D341Med (cell line): ENCODE measurements at places on chromosomes 13 and 19.
A peak's percentile ranks its signal among the peaks of the same experiment; 100 is the strongest.

DNA sequence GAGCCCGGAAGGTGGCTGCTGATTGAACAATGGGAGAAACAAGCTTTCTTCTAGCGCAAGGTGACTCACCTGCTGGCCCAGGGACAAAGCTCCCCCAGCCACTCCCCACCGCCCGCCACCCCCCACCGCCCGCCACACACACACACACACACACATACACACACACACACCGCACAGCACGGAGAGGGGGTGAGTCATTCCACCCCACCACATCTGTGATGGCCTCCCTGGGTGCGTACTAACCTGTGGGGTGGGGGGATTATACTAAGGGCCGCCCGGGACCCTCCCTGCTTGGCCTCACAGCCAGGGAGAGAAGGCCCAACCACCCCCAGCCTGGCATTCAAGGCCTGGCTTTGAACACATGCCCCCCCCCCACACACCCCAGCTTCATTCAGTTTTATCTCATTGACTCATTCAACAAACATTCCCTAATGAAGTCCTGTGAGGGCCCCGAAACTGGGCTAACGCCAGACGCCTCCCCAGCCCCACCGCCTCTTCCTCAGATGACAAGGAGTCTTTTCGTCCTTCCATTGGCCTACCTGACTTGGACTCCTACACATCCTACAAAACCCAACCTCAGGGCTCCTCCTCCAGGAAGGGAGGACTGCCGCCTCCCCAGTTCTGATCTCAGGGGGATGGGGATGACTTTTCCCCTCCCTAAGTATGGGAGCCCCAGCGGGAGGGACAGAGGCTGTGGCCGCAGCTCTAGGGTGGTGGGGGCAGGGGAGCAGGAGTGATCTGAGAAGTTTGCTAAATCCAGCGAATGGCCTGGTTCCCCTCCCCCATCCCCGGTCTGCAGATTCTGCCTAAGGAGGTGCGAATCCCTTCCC is 5.8 kb upstream of the ONECUT3 start:
- no peak for DNase-seq

DNA sequence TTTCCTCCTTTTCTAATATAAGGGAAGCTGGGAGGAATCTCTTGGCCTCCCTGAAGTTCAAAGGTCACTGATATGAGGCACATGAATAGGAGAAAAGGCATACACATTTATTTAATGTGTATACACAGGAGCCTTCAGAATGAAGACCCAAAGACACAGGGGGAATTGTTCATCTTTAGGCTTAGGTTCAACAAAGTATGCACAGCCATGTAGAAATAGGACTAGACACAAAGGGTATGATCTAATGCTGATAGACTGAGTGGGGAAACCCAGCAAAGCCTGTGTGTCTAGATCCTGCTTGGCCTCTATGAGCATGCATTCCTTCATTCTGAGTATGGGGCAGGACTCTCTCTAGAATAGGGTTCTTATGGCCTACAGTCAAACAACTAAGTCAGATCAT is 177.1 kb upstream of the RFC3 start:
- DNase-seq = no peak

DNA sequence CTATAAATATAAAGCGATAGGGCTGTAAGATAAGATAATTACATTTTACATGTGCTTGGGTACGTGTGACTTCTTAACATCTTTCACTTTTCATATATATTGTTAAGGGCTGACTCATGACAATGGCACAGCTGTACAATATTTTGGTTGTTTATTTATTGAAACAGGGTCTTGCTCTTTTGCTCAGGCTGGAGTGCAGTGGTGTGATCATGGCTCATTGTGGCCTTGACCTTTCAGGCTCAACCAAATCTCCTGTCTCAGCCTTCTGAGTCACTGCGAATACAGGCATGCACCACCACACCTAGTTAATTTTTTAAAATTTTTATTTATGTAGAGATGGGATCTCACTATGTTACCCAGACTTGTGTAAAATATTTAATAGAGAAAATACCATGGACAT is 2532.4 kb upstream of the PCDH20 start:
- DNase-seq = no peak

DNA sequence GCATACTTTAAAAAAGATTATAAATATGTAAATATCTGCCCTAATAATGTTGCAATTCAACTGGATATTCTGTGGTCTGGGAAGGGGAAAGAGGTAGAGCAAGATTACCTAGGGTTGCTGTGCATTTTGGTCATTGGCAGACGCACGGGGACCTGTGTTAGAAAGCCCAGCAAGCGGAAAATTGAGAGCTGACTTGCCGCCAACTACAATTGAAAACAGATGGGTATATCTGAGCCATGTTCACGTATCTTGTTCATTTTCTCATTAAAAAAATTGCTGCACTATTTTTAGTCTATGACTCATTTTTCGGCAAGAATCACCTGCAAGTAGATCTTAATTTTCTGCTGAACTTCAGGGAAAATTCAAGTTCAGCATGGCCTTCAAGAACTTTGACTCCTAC is 308.5 kb upstream of the TMTC4 start:
- no peak for DNase-seq

- DNase-seq = no peak
Measured at GRCh38 chr19:36638862-36639510, 27.7 kb downstream of the ZNF461 start.

GRCh38 chr19:47848823-47849473 is 10.1 kb upstream of the TPRX2 start:
- peak; percentile 83 for DNase-seq
